CD8-positive, alpha-beta T cell (primary cell): ENCODE measurements at places on chromosomes 11 and 22.

DNA sequence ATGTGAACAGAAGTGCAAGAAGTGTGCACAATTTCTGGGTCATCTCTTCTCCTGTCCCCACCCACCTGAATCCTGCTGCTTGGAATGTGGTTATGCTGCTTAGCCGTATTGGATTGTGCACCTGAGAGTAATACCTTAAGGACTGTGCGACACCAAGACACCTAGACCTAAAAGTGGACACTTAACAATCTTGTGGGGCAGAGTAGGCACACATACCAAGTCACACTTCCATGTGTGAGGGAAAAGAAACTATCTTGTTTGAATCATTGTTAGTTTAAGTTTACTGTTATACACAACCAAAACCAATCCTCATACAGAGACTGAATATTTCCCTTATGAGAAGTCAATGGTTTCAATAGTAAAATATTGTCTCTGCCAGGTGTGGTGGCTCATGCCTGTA, 93.7 kb downstream of the CCDC83 start:
- no peak for DNase-seq

GRCh38 chr11:82682003-82682751, 51.5 kb downstream of the FAM181B start:
- DNase-seq: no peak

DNA sequence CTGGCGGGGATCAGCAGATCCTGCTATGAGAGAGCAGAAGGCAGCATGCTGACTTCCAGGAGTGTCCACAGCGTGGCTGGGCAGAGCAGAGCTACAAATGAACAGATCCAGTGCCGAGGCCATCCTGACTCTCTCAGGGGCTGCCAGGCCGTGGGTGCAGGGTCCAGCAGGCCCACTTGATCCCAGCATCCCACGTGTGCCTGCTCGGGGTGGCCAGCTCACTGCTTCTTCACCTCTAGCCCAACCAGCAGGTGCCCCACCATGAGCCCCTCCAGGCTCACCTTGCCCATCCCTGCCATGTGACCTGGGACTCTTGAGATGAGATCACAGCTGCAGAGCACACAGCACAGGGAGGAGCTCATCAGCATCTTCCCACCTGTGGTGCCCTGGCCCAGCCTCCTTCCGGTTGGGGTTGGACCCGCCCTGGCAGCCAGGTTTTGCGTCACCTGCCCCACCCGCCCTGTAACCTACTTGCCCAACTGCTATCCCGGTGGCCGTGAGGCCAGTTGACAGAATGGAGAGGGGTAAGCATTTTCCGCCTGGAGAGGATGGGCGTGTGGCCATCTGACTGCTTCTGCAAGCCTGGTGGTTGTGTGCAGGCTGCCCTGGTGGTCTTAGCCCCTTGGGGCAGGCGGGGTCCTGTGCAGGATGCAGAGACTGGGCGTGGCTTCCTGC, 11.0 kb downstream of the TANGO2 start:
- DNase-seq: no peak

GRCh38 chr11:35602979-35603378, 15.3 kb upstream of the FJX1 start:
- no peak for DNase-seq

GRCh38 chr22:17217179-17217578, 2.1 kb downstream of the ADA2 start:
- peak; percentile 28 for DNase-seq

GRCh38 chr11:18657673-18658072, 23.5 kb upstream of the SPTY2D1 start:
- DNase-seq: no peak

- DNase-seq: no peak
Measured at GRCh38 chr11:66854231-66854661, 2.6 kb upstream of the LRFN4 start.

DNA sequence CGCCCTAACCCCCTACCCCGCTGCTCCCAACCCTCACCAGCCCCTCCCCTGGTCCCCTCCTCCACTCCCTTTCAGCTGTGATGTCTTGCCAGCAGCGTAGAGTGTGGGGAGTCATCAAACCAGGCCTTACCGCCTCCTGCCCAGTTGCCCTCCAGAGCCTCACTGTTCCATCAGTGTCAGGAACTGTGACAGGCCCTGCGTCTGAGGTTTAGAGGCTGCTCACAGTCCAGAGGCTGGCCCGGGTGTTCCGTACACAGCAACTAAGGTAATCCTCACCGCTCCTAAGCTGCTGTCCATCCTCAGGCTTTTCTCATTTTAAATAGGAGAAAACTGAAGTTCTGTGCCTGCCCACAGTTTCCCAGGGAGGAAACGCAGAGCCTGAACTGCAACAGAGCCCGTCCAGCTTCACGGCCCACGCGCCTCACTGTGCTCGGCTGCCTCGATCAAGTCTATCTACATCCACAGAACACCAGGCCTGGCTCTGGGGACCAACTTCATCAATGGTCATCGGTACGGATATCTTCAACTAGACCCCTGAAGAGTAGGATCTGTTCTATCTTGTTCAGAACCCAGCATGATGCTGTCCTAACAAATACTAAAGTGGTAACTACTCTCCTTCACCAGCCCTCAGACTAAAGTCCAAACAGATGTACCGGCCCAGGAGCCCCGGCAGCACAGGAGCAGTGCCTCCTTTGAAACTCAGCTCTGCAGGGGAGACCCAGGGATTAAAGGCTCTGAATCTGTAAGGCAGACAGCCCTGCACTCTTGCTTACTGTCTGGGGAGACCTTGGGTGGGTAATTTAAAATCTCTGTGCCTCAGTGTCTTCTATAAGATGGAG, 10.3 kb downstream of the VPS37C start:
- DNase-seq: no peak

- peak; percentile 54 for DNase-seq
Measured at GRCh38 chr11:46238078-46238966, 39.1 kb upstream of the CREB3L1 start.

DNA sequence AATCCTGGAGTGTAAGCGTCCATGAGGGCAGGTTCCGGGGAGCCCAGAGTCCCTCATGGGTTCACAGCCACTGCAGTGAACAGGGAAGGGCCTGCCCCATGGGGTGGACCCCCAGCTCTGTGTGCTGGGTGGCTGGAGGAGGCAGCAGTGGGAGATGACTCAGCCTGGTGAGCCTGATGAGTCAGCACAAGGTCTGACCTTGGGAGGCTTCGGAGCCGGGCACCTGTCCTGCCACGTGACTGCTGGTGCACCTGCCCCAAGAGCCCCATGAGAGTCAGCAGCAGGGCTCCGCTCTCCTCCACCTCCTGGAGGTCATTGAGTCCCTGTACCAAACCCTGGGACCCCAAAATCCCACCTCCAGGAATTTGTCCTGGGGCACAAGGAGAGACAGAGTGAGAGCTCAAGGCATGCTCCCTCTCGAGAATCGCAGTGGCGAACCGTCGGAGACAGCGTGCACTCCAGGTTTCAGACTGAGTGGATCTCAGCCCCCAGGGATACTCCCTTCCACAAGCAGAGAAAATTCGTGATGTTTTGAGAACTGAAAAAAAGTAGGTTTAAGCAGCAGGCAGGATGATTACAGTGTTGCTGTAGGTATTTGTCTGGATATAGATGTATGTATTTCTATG, 1221.7 kb downstream of the BRD1 start:
- no peak for DNase-seq

- DNase-seq: no peak
Measured at GRCh38 chr22:27278946-27279345, 522.6 kb downstream of the MN1 start.

DNA sequence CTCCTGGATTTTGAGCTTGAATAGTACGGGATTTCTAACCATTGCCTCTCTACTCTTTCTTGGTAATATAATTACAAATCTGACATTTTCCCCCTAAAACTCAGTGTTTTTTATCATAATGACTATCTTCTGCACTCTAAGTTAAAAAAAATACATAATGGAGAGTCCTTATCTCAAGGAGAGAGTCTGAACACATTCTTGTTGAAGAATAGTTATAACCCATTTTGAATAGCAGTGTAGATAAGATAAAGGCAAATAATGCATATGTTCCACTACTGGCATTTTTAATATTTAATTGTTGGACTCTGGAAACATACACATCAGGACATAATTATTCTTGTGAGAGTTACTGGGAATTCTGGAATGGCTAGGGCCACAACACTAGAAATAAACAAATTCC, 456.5 kb upstream of the ANO5 start:
- no peak for DNase-seq

DNA sequence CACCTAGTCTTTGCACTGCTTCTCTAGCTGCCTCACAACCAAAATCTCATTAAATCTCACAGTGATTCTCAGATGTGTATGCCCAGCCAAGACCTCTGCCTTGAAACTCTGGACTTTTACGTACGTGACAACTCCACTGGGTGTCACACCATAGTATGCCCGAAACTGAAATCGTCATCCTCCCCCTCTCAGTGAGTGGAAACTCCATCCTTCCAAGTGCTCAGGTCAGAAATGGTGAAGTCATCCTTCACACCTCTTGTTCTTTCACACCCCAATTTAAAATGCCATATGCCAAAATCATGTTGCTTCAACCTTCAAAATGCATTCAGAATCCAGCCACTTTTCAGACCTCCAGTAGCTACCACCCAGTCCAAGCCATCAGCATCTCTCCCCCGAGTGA, 42.5 kb downstream of the SFI1 start:
- no peak for DNase-seq

GRCh38 chr22:46102752-46103151, 47.6 kb upstream of the PPARA start:
- DNase-seq: no peak

- DNase-seq: no peak
Measured at GRCh38 chr11:117084992-117085391, 13.2 kb downstream of the SIK3 start.
